ENCODE measurements at places on chromosomes 7 and 10.

GRCh38 chr7:96992192-96993005 is 13.0 kb upstream of the DLX6 start:
- no peak for DNase-seq

- no peak for DNase-seq
Observed at GRCh38 chr10:71338728-71339495, 19.9 kb downstream of the SLC29A3 start.

DNA sequence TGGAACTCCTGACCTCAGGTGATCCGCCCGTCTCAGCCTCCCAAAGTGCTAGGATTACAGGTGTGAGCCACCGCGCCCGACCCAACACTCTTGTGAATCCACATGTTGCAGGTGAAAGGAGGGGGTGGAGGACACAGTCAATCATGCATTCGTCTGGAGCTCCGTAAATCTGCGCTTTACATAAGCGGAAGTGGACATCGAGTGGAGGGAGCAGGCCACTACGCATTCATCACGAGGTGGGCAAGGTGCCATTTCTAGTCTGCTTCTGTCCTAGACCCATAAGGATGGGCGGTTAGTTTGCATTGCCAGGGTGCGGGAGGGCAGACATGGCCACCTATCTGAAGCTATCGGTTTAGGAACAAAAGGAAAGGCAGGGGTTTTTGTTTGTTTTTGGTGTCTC is 225.2 kb upstream of the TCERG1L start:
- DNase-seq = no peak

DNA sequence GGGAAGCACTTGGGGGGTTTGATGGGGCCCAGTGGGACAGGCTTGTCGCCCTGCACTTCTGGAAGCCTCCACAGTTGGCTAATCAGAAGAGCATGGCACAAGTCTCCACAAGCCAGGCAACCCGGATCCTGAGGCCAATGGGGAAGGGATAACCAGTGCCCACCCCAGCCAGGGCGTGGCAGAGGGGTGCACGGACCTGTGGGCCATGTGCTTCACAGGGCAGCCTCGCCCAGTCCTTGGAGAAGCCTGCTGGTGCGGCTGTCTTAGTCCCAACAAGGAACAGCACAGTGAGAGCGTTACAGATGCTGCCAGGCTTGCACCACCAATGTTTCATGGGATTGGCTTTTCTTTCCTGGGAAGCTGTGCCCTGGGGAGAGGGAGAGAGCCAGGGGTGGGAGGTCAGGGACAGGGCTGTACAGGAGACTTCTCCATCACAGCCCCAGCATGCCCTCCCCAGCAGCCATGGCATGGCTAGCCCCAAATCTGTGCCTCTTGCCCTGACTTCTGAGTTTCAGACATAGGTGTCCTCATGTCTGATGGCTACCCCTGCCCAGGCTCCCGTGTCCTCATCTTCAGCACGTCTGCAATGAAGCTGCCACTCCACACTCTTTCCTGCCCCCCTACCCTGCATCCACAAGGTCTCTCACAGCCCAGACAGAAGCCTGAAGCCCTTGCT is 116.0 kb downstream of the PTPN20 start:
- DNase-seq = no peak

- no peak for DNase-seq
Observed at GRCh38 chr10:126917975-126918908, 13.0 kb downstream of the DOCK1 start.

- DNase-seq = no peak
Observed at GRCh38 chr7:370775-371118, 80.8 kb downstream of the FOXL3 start.

- DNase-seq = no peak
Observed at GRCh38 chr7:45721686-45722598, 147.8 kb downstream of the ADCY1 start.

DNA sequence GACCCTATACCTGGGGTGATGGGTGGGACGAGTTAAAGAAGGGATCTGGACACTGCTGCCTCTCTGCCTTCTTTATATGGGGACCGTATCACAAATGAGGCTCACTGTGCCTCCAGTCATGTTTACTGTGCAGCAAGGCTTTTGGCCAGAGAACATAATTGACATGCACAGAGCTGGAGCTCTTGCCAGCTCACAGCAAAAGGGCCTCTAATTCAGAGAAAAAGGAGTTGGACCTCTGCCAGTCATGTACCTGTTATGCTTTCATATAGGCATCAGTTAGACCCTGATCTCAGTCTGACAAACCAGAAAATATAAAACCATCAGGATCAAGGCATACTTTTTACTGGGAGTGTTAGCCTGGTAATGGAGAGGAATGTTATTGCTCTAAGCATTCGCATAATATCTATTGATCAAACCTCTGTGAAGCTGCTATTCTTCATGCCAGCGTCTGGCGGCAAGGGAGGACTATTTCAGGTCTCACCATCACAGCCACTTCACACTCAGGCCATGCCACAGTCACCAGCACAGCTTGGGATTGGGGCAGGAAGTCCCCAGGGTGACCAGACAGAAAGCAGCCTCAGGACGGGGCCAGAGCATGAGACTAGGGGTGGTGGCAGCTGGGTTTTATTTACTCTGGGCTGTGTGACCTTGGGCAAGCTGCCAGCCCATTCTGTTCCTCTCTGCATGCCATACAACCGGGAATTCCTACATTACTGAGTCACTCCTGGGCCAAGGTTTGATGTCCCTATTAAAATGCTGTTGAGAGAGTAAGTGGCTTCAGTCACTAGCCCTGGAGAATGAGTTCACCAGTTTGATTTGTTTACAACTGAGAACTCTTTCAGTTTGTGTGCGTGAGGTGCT is 90.1 kb downstream of the NPSR1 start:
- DNase-seq = no peak

DNA sequence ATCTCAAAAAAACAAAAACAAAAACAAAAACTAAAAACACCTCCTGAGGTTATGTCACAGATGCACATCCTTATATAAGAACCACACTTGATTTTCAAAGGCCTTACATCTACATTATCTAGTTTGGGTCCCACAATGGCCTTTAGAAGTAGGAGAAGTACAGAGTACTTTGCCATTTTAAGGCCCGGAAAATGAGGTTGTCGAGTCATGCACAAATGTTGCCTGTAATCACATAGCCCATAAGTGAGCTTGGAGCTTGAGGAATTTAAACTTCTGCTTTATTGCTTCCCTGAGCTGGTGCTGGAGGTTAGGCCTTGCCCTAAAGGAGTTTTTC is 9.7 kb upstream of the MKRN1 start:
- no peak for DNase-seq
